ENCODE measurements at places on chromosomes 6 and 20.

- peaks cover 45% of the 10 kb centered on the region for H3K4me1 ChIP-seq
- H3K27me3 ChIP-seq = peaks cover 21% of the 10 kb centered on the region
- no peaks in the 10 kb centered on the region for H3K36me3 ChIP-seq
- H3K27ac ChIP-seq = peak overlapping the region; percentile 65
- no peak for DNase-seq
- H3K4me3 ChIP-seq = no peak overlapping the region
These were observed 84.9 kb downstream of the TIAM2 start for GRCh38 chr6:155079985-155080452.

- H3K27me3 ChIP-seq = peaks cover 2% of the 10 kb centered on the region
- no peak overlapping the region for H3K27ac ChIP-seq
- H3K36me3 ChIP-seq = no peaks in the 10 kb centered on the region
- H3K4me3 ChIP-seq = no peak overlapping the region
These were observed 114.9 kb upstream of the PTPRT start for GRCh38 chr20:43304598-43304997.

- no peaks in the 10 kb centered on the region for H3K36me3 ChIP-seq
- H3K4me3 ChIP-seq = no peak overlapping the region
- H3K27me3 ChIP-seq = no peaks in the 10 kb centered on the region
- H3K4me1 ChIP-seq = no peaks in the 10 kb centered on the region
- no peak overlapping the region for H3K27ac ChIP-seq
These were observed 734.9 kb upstream of the FLRT3 start for GRCh38 chr20:15072316-15072715.

GRCh38 chr6:162090734-162091133 is 636.8 kb downstream of the PRKN start:
- peaks cover 30% of the 10 kb centered on the region for H3K27me3 ChIP-seq
- no peaks in the 10 kb centered on the region for H3K36me3 ChIP-seq
- H3K4me3 ChIP-seq = no peak overlapping the region
- no peak overlapping the region for H3K27ac ChIP-seq

- H3K36me3 ChIP-seq = peaks cover 45% of the 10 kb centered on the region
- DNase-seq = no peak
- H3K27ac ChIP-seq = peak overlapping the region; percentile 89
- H3K27me3 ChIP-seq = no peaks in the 10 kb centered on the region
- H3K4me1 ChIP-seq = no peaks in the 10 kb centered on the region
- no peak overlapping the region for H3K4me3 ChIP-seq
These were observed 150.7 kb downstream of the DTNBP1 start for GRCh38 chr6:15512126-15512525.

- H3K27me3 ChIP-seq = peaks cover 53% of the 10 kb centered on the region
- no peak overlapping the region for H3K27ac ChIP-seq
- peak; percentile 31 for DNase-seq
- no peaks in the 10 kb centered on the region for H3K36me3 ChIP-seq
These were observed 36.8 kb downstream of the YTHDF1 start for GRCh38 chr20:63178889-63179686.

DNA sequence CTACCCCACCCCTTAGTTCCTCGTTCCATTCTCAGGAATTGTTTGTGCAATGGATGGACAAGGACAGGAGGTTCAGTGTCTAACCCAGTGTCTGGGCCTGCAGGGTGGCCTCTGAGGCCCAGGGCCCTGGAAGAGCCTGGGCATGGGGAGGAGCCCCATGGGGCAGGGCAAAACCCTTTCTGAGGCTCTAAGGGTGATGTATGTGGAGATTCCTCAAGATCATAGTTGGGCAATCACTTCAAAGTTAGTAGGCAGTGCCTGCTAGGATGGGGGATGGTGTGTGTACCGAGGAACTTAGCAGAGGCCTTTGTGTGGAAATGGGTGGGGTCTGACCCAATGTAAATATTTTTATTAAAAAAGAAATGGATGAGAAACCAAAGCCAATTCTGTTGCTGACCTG is 6.7 kb upstream of the C2 start:
- H3K36me3 ChIP-seq = no peaks in the 10 kb centered on the region
- no peak for DNase-seq
- H3K4me3 ChIP-seq = no peak overlapping the region
- H3K27me3 ChIP-seq = peaks cover under 1% of the 10 kb centered on the region
- no peak overlapping the region for H3K27ac ChIP-seq
